Airway epithelial cell (primary cell): ENCODE measurements at places on chromosomes 4 and X. TPM values are rescaled to one million over a fixed set of nuclear protein-coding genes. Genes with fewer than 3 reads are reported as not detected.

The STPG2 gene
- total RNA-seq = not detected in 2 replicates

The FAM9C gene
- total RNA-seq = not detected in 2 replicates

The MUC7 gene
- total RNA-seq = not detected in 2 replicates

The FHDC1 gene
- 3.6 and 6.3 TPM in 2 replicates for total RNA-seq

The NLGN4X gene
- total RNA-seq = not detected in 2 replicates

The CCDC120 gene
- 6.3 and 11.5 TPM in 2 replicates for total RNA-seq

The SMARCAD1 gene
- 14.4 and 18.6 TPM in 2 replicates for total RNA-seq

The ASB5 gene
- total RNA-seq = not detected in 2 replicates

The MAGEB4 gene
- not detected in 2 replicates for total RNA-seq

The ADAMTS3 gene
- total RNA-seq = 0.09 and 0.42 TPM in 2 replicates

The RIBC1 gene
- 0.74 and 1.5 TPM in 2 replicates for total RNA-seq

The F11 gene
- not detected in 2 replicates for total RNA-seq

The OPRPN gene
- not detected in 2 replicates for total RNA-seq
